ENCODE measurements at places on chromosomes 13 and 19.
A peak's percentile ranks its signal among the peaks of the same experiment; 100 is the strongest.

DNA sequence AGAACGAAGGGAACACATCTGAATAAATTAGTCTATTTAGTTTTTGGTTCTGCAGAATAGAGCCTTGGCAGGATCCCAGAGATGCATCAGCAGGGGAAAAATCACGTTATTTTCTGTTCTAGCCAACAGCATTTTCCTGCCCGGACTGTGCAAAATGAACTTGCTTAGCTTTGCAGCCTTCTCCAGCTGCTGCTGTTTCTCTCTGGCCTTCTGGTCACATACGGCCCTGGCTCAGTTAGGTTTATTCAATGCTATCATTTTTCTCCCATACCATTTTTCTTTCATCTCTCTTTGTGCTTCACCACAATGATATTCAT, 110.4 kb upstream of the KL start:
- DNase-seq = no peak

DNA sequence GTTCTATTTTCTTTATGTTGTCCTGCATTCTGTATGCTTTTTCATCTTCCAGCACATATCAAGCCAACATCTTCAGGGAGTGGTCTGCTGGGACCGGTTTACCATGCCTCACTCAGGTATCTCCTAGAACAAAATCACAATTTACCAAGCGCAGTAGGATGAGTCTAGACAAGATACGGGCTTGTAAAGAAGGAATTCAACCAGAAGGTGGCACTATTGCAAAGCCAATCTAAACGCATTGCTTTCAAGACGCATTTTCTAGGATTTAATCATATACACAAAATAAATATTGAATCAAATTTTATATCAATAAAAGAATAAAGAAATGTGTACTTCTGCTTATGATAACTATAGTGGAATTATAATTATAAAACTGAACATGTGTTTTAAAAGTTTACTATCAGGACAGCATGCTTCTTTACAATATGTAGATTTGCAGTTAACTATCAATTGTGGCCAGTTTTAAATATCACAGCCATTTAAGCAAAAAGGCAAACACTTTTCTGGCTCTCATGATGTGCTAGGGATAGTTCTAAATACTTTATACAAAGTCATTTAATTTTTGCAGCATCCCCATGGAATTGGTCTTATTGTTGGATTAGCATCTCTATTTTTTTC, 16.1 kb upstream of the TPP2 start:
- peak; percentile 57 for DNase-seq

- no peak for DNase-seq
These were observed 184.3 kb downstream of the MYO16 start for GRCh38 chr13:108813587-108814170.

GRCh38 chr13:71068041-71068440, 799.0 kb downstream of the DACH1 start:
- no peak for DNase-seq

DNA sequence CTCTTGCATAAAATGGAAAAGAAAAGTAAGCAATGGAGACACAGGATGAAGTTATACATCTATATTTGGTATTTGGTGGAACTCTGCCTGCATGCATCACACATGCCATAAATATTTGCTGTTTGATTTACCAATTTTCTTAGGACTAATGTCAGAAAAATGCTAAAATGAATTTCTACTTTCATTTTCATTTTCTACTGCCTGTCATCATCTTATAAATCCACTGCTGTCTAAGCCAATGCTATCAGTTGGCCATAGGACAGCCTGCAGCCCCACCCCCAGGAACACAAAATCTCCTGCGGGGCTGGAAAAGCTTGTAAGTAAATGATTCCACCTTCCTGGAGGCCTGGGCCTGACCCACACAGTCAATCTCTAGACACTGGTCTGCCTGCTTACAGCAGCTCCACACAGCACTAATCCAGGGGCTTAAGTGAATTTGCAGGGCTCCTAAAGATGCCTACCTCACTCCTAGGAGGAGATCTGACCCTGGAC, 122.0 kb downstream of the ENOX1 start:
- no peak for DNase-seq

DNA sequence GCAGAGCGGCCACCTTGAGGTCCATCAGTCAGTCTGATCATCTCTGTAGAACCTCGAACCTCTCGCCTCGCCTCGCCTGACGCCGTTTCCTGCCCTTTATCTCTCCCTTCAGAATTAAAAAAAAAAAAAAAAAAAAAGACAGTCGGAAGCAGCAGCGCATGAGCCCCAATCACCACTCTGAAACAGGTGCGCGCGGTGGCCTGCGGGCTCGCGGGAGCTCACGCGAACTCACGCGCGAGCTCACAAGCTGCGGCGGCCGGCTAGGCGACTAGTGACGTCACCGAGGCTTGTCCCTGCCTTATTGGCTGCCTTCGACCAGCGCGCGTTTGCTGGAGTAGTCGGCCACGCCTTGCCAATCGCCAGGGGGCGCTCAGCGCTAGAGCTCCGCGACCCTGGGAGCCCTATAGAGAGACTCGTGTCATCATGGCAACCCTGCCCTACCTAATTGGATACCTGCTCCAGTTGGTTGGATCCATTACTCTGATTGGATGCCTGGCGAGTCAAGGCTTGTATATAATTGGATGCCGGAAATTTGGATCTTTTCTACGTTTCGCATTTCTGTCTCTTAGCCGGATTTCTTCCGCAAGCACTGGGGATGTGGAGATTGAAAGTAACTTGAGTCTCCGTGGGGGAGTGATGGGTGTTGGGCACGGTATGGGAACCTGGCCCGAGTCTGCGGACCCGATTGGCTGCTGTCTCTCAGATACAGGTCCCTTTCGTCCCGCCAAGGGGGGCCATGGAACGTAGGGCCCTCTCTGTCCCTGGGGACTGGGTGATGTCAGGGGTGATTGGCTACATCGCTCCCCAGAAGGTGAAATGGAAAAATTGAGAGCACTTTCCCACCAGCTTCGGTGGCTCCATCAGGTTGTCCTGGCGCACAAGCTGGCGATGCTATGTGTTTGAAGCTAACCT, 31.6 kb downstream of the SYT3 start:
- DNase-seq = peak; percentile 65

- DNase-seq = no peak
These were observed 88.6 kb downstream of the FGF9 start for GRCh38 chr13:21759463-21759862.

- no peak for DNase-seq
These were observed 5.0 kb downstream of the PVR start for GRCh38 chr19:44648631-44649251.

GRCh38 chr19:45967246-45967645, 6.4 kb downstream of the NOVA2 start:
- DNase-seq = no peak

DNA sequence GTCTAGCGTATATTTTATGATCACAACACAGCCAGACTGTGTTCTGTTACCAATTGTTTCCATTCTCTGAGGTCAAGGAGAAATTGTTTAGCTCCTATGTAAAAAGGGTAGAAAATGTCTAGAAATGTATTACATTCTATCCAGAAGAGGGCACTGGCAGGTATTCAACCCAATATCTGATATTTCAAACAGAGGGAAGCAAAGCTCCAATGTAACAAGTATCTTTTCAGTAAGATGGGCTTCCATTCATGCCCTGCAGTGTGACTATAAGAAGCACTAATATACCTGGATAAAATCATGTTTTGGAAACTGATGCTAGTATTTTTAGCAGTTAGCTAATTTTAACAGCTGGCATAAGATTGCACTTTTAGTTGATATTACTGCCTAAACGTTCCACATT, 312.7 kb downstream of the FGF14 start:
- no peak for DNase-seq

GRCh38 chr13:90690458-90691080, 656.9 kb upstream of the MIR17HG start:
- DNase-seq = no peak

DNA sequence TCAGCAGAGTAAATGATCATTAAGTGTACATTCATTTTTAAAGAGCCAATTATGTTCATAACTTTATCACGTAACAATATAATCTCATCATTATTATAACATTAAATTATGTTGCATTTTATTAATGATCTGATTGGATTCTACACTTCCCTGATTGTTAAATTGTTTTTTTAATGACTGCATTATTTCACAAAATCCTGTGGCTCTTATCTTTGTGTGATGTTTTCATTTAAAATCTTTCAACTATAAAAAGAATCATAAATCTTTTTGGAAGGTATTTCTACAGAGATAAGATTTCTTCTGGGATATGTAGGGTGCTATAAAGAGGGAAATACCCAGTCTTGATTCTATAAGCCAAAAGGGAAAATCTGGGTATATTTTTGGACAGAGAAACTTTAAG, 101.7 kb downstream of the ZIC5 start:
- DNase-seq = no peak

- peak; percentile 59 for DNase-seq
These were observed 12.3 kb downstream of the RBM26 start for GRCh38 chr13:79393564-79394249.

DNA sequence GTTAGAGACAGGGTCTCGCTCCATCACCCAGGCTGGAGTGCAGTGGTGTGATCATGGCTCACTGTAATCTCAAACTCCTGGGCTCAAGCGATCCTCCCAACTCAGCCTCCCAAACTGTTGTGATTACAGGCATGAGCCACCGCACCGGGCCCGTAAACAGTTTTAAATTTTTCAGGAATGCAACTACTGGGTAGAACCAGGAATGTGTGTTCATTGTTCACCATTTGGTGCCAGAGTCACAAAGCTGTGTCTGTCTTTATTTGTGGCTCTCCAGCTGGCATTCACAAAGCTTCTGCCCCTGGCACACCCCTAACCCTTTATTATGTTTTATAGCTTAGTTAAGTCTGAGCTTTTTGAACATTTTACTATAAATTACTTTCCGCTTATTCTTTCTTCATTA, 19.8 kb upstream of the ACP7 start:
- no peak for DNase-seq

GRCh38 chr13:48569104-48569666, 36.3 kb upstream of the RCBTB2 start:
- DNase-seq = no peak

GRCh38 chr19:17328517-17329365, 5.9 kb downstream of the ANO8 start:
- peak; percentile 77 for DNase-seq

DNA sequence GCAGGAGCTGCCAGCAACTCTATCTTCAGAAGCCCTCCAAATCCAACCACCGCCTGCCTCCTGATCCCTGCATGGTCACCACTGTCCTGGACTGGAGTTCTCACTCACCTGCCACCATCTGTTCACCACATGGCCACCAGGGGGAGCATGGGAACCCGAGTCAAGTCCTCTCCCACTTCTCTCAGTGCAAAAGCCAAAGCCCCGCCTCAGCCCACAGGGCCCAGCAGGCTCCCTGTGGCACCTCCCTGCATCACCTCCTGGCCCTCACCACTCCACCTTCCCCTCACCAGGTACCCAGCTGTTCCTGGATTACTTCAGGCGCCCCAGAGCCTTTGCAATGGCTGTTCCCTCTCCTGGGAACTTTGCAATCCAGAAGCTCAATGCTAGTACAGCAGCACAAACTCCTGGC, 5.3 kb downstream of the DHPS start:
- DNase-seq = peak; percentile 90

DNA sequence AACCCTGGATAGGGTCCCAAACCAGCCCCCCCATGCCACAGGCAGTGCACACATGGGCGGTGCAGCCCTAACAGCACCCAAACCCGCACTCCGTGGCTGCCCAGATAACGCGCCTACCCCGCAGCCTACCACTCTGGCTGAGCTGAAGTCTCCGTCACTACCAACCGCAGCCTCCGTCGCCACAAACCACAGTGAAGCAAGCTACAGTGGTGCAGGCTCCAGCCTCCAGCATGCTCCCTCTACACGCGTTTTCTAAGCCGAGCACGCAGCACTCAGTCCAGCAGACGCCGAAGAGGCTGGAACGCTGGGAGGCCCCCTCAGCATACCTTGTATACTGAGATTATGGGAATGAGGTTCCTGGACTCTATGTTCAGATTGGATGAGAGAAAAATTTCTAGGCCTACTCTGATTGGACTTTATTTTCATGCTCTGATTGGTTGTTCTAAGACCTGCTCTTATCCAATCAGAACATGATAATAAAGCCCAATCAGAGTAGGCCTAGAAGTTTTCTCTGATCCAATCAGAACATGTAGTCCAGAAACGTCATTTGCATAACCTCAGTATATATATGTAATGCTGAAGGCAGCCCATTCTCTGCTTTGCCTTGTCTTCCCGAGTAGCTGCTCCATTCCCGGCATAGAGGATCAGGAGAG, 56.7 kb upstream of the C1QTNF9B start:
- DNase-seq = no peak

GRCh38 chr13:26822146-26822545, 61.6 kb upstream of the GPR12 start:
- DNase-seq = no peak

DNA sequence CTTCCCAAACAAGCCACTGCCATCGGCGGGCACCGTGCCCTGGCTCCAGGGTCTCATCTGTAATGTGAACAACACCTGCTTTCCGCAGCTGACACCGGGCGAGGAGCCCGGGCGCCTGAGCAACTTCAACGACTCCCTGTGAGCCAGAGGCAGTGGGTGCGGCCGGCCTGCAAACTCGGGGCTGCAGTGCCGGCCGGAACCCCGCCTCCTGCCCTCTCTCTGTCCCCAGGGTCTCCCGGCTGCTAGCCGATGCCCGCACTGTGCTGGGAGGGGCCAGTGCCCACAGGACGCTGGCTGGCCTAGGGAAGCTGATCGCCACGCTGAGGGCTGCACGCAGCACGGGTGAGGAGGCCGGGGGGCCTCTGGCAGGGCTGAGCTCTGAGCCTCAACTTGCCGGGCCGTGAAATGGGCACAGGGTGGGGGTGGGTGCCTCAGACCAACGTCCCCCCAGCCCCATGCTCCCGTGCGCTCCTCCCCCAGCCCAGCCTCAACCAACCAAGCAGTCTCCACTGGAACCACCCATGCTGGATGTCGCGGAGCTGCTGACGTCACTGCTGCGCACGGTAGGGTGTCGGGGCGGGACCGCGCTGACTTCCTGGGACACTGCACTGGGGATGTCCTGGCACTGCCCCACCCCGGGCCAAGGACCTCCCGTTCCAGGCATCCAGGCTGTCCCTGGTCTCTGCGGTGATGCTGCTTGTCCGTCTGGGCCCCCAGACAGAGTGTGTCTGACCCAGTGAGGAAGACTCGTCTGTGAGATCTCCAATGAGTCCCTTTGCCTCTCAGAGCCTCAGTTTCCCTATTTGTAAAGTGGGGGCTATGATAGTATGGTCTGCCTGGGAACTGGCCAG, 2.2 kb downstream of the ABCA7 start:
- no peak for DNase-seq

GRCh38 chr19:3096902-3097326, 2.8 kb downstream of the GNA11 start:
- no peak for DNase-seq

- DNase-seq = peak; percentile 47
These were observed 26.9 kb downstream of the TMED1 start for GRCh38 chr19:10808937-10809649.

DNA sequence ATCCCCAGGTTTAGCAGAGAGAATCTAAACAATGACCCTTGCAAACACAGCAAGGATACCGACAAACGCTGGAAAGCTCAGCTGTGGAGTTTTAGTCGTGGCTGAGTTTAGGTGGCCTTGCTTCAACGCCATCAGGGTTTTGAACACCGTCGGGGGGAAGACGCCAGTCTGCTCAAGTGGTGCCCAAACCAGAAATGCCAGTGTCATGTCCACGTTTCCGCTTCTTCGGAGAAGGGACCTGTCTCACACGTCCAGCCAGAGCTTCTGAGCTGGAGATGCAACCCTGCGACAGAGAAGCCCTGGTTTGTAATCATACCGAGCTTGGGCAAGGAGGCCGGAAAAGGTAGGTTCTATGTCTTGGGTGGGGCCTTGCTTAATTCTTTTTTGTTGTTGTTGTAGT, 42.6 kb upstream of the ATP11A start:
- no peak for DNase-seq

Measured in CD4-positive, alpha-beta T cell treated with Interleukin-17A for 4 hours (primary cell).